Stimulated activated naive B cell treated with anti-CD40 and anti-IgM and Interleukin-4, amounts not matched to agents 10 μg/mL and 1 μg/mL and 100 μg/mL, for 72 hours (primary cell): ENCODE measurements at places on chromosomes 13 and 19.

- no peaks in the 10 kb centered on the region for H3K36me3 ChIP-seq
- H3K4me1 ChIP-seq, result no peaks in the 10 kb centered on the region
- no peaks in the 10 kb centered on the region for H3K27me3 ChIP-seq
- DNase-seq, result no peak
- no peak overlapping the region for H3K4me3 ChIP-seq
- no peak overlapping the region for H3K27ac ChIP-seq
Measured at GRCh38 chr19:53809518-53810186, 14.5 kb downstream of the NLRP12 start.

DNA sequence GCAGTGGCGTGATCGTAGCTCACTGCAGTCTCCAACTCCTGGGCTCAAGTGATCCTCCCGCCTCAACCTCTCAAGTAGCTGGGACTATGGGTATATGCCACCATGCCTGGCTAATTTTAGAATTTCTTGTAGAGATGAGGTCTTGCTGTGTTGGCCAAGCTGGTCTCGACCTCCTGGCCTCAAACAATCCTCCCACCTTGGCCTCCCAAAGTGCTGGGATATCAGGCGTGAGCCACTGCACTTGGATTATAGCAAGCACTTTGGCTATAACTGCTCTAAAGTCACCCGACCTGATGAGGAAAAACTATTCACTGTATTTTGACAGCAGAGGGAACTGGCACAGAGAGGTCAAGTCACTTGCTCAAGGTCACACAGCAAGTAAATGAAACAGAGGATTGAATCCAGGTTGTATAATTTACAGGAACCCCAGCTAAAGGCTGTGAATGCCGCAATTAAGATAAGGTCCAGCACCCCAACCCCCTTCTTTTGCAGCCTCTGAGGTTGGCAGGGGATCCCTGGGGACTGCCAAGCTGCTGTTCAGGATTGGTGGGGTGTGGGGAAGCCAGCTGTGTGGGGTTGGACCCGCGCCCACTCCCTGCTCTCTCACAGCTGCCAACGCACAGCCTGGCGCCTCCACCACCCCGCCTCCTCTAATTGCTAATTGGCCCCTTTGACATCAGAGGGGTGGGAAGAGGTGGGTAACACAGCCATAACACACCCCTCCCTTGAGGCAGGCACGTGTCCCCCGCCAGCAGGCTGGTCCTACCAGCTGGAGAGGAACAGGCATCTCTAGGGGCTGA, 6.0 kb downstream of the TMIGD2 start:
- no peaks in the 10 kb centered on the region for H3K36me3 ChIP-seq
- H3K4me1 ChIP-seq, result peaks cover 3% of the 10 kb centered on the region
- no peak overlapping the region for H3K27ac ChIP-seq
- peaks cover 7% of the 10 kb centered on the region for H3K27me3 ChIP-seq
- no peak overlapping the region for H3K4me3 ChIP-seq

DNA sequence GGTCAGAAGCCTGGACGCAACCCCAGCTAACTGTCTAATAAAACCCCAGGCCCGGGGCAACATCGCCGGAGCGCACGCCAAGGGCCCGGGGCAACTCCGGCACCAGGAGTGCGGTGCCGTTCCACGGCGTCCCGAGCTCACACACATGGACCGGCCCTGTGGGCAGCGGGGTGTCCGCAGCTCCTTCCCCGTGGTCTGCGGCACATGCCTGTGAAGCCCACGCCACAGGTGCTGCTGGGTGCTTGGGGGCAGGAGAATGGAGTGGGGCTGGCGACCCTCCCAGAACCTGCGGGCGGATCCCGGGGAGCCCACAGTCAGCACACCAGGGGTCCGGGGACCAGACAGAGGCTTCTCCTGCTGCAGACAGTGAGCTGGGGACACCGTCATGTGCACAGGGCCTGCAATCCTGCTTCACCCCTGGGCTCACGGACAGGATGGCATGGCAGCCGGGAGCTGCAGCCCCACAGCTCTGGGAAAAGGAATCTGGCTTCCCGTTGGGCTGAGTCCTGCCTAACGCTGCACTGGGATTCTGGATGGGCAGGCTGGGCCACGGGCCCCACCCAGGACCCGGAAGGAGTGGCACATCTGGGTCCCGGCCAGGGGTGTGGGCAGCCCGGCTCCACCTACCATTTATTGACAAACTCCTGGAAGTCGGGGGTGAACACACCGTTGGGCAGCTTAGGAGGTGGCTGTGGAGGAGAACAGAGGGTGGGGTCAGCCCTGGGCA, 28.2 kb upstream of the ZBTB7A start:
- peak overlapping the region; percentile 14 for H3K27ac ChIP-seq
- H3K27me3 ChIP-seq, result no peaks in the 10 kb centered on the region
- no peak for DNase-seq
- no peak overlapping the region for H3K4me3 ChIP-seq

GRCh38 chr13:48475230-48475629, 57.6 kb downstream of the RCBTB2 start:
- H3K27ac ChIP-seq, result no peak overlapping the region
- H3K4me1 ChIP-seq, result peaks cover 23% of the 10 kb centered on the region
- no peak overlapping the region for H3K4me3 ChIP-seq
- peaks cover 40% of the 10 kb centered on the region for H3K36me3 ChIP-seq

DNA sequence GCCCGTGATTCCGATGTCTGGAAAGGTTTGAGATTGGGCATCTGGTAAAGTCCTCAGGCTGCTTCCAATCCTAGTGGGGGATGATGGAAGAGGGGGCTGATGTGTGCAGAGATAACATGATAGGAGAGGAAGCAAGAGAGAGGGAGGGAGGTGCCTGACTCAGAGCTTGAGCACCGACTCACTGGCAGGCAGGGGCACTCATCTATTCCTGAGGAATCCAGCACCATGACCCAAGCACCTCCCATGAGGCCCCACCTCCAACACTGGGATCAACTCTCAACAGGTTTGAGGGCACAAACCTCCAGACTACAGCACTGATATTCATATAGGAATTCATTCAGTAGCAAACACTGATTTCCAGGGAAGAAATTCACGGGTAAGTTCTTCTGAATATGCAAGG, 5.6 kb upstream of the SIGLEC9 start:
- H3K36me3 ChIP-seq, result no peaks in the 10 kb centered on the region
- no peak for DNase-seq
- peaks cover 23% of the 10 kb centered on the region for H3K4me1 ChIP-seq
- H3K27ac ChIP-seq, result no peak overlapping the region
- H3K4me3 ChIP-seq, result no peak overlapping the region

- H3K27me3 ChIP-seq, result no peaks in the 10 kb centered on the region
- DNase-seq, result no peak
- no peak overlapping the region for H3K4me3 ChIP-seq
- no peaks in the 10 kb centered on the region for H3K4me1 ChIP-seq
- no peak overlapping the region for H3K27ac ChIP-seq
- peaks cover 1% of the 10 kb centered on the region for H3K36me3 ChIP-seq
Measured at GRCh38 chr13:109669234-109669612, 117.2 kb downstream of the IRS2 start.

DNA sequence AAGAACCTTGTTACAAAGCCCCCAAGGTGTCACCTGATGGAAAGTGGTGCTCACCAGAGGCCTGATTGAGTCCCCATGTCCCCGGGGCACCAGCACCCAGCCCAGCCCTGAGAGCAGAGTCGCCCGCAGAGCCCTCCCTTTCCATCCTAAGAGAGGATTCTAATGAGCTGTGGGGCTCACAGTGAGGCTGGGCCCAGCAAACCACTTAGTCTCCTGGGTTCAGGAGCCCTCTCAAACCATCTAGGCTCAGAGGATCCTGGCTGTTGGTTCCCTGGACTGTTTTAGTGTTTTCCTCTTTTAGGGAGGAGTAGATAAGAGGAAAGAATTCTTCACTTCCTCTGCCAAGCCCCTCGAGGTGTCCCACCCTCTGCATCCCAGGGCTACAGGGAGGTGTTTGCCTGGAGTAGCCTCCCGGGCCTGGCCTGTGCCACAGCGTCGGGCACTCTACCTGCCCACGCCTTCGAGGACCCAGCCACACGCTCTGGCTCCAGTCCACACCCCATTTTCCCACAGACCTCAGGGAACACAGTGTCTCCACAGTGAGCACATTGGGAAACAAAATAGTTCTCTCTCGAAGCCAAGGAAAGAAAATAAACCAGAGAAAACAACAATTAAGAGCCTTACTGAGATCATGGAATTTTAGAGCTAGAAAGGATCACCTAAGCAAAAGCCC, 34.4 kb downstream of the DHRS12 start:
- DNase-seq, result no peak
- no peak overlapping the region for H3K4me3 ChIP-seq
- H3K4me1 ChIP-seq, result peaks cover 22% of the 10 kb centered on the region
- H3K27ac ChIP-seq, result peak overlapping the region; percentile 14

- H3K4me3 ChIP-seq, result no peak overlapping the region
- no peak for DNase-seq
Measured at GRCh38 chr13:111253365-111253872, 67.0 kb upstream of the TEX29 start.

- no peaks in the 10 kb centered on the region for H3K36me3 ChIP-seq
- DNase-seq, result no peak
- H3K27me3 ChIP-seq, result no peaks in the 10 kb centered on the region
- no peaks in the 10 kb centered on the region for H3K4me1 ChIP-seq
- H3K4me3 ChIP-seq, result no peak overlapping the region
- H3K27ac ChIP-seq, result no peak overlapping the region
Measured at GRCh38 chr13:69291292-69291906, 816.2 kb upstream of the ATXN8OS start.

- H3K27me3 ChIP-seq, result no peaks in the 10 kb centered on the region
- DNase-seq, result no peak
- H3K4me1 ChIP-seq, result peaks cover 9% of the 10 kb centered on the region
- no peak overlapping the region for H3K27ac ChIP-seq
- no peak overlapping the region for H3K4me3 ChIP-seq
Measured at GRCh38 chr13:99860745-99861144, 110.8 kb downstream of the ZIC5 start.

DNA sequence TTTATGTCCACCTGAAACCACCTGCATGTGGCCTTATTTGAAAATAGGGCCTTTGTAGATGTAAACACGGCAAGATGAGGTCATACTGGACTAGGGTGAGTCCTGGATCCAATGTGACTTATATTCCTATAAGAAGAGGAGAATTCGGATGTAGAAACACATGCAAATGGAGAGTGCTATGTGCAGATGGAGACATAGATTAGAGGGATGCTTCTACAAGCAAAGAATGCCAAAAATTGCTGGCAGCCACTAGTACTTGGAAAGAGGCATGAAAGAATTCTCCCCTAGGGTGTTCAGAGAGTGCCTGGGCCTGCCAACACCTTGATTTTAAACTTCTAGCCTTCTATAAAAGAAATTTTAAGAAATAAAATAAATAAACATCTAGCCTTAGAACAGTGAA, 226.1 kb downstream of the RFC3 start:
- no peak for DNase-seq
- H3K27ac ChIP-seq, result no peak overlapping the region
- no peaks in the 10 kb centered on the region for H3K4me1 ChIP-seq
- no peak overlapping the region for H3K4me3 ChIP-seq
- no peaks in the 10 kb centered on the region for H3K27me3 ChIP-seq

- H3K27ac ChIP-seq, result no peak overlapping the region
- H3K27me3 ChIP-seq, result peaks cover 27% of the 10 kb centered on the region
- DNase-seq, result peak; percentile 41
- H3K36me3 ChIP-seq, result no peaks in the 10 kb centered on the region
- H3K4me1 ChIP-seq, result peaks cover 3% of the 10 kb centered on the region
- no peak overlapping the region for H3K4me3 ChIP-seq
Measured at GRCh38 chr19:40974633-40975037, 16.4 kb upstream of the CYP2B6 start.

- no peak for DNase-seq
- H3K27ac ChIP-seq, result peak overlapping the region; percentile 83
- peaks cover 29% of the 10 kb centered on the region for H3K27me3 ChIP-seq
- no peaks in the 10 kb centered on the region for H3K36me3 ChIP-seq
- peaks cover 8% of the 10 kb centered on the region for H3K4me1 ChIP-seq
- no peak overlapping the region for H3K4me3 ChIP-seq
Measured at GRCh38 chr19:46478356-46478986, 7.1 kb upstream of the PNMA8A start.

DNA sequence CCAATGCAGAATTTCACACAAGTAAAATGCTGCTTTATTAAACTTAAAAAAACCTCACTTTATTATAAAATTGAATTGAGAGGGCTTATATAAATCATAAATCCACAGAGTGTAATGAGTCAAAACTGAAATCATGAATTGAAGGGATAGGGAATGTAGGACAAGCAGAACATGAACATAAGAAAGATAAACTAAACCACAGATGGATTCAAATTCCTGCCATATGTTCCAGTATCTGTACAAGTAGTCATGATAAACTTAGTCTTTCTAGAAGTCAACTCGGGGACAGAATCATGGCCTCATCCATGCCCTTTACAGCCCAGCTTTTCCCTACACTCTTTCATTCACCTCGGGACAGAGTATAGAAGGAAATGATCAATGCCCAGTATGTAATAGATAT, 16.6 kb downstream of the LMO7 start:
- H3K27ac ChIP-seq, result no peak overlapping the region
- H3K36me3 ChIP-seq, result peaks cover 4% of the 10 kb centered on the region
- no peak for DNase-seq
- no peaks in the 10 kb centered on the region for H3K27me3 ChIP-seq

DNA sequence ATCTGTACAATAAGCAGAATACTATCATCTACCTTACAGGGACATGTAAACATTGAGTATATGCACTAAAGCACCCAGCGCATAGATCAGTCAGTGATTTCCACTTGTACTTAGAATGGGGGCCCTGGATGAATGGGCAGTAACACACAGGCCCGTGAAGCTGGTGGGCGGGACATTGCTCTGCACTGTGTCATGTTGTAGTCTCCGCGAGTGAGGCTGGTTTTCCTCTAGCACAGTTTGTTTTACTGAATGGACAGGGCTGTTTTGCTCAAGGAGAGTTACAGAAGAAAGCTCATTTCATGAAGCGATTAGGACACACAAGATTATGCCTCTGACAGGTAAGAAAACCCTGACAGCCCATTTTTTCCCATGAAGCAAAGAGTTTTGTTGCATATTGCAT, 86.4 kb upstream of the SOX21 start:
- H3K27me3 ChIP-seq, result no peaks in the 10 kb centered on the region
- no peaks in the 10 kb centered on the region for H3K36me3 ChIP-seq
- H3K4me1 ChIP-seq, result no peaks in the 10 kb centered on the region
- H3K27ac ChIP-seq, result no peak overlapping the region

GRCh38 chr19:17688853-17689595, 870 bp upstream of the UNC13A start:
- peaks cover 4% of the 10 kb centered on the region for H3K36me3 ChIP-seq
- no peak overlapping the region for H3K27ac ChIP-seq
- H3K27me3 ChIP-seq, result peaks cover 58% of the 10 kb centered on the region
- H3K4me3 ChIP-seq, result peak overlapping the region; percentile 18
- H3K4me1 ChIP-seq, result peaks cover 9% of the 10 kb centered on the region
